NCI-H1092 treated with DMSO at 0.1 percent for 48 hours (cell line): ENCODE measurements at places on chromosomes 11 and 22.

DNA sequence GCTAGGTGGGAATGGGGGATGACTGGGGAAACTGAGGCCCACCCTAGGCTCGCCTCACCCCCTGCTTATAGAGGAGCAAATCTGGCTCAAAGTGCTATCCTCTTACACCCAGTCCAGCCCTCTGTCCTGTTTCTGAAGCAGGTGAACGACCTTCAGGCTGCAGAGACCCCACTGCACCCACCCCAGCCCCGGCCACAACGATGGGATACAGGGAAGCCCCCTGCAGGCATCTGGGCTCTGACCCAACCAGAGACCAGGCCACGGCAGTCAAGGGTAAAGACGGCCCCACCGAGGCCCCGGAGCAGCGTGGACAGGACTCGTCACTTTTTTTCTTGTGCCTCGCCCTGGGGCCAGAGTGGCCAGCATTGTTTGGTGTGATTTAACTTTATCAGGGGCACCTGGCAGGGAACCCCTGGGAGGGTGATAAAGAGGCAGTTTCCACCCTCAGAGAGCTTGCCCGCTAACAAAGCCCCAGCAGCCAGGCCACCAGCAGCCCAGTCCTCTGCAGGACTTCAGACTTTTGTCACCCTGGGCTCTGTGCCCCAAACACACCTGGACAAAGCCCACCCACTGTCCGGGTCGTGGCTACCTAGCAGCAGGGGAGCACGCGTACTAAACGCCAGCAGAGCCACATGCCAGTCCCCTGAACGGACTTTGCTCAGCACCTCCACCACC, 612.6 kb downstream of the TBC1D22A start:
- DNase-seq = no peak

- no peak for DNase-seq
These were observed 10.6 kb downstream of the STT3A start for GRCh38 chr11:125603207-125603606.

- no peak for DNase-seq
These were observed 37.4 kb downstream of the SMIM38 start for GRCh38 chr11:69193151-69193550.

GRCh38 chr11:134317103-134317502, 14.7 kb upstream of the GLB1L2 start:
- no peak for DNase-seq

- DNase-seq = no peak
These were observed 90.8 kb downstream of the RNF169 start for GRCh38 chr11:74839446-74839845.

GRCh38 chr11:111382451-111382850, 3.4 kb upstream of the POU2AF1 start:
- no peak for DNase-seq

- DNase-seq = peak; percentile 20
These were observed 403.6 kb downstream of the TBC1D22A start for GRCh38 chr22:47166033-47166404.

DNA sequence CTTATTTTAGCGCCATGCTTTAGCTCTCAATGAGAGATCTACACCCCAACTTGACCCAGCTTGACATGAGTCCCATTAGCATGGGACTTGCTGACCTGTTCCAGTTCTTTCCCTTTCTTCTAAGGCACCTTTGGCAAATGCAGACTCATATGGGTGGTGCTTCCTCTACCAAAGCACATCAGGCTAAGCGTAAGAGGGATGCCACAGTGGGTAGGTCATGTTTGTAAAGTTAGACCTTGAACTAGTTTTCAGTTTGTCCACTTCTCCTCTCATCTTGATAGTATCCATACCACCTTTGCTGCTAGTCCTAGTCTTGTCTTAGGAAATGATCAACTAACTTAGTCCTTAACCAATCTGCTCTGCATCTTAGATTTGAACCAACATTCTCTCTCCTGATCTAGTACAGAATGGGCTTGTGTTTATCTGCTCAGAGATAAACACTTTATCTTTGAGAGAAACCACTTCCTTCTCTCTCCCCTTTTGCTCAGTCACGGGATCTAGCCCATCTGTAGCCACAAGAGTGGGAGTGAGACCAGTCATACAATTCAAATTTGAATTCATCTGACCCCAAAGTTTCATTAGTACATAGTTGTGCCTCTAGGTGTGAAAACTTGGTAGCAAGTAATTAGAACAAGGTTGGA, 72.1 kb upstream of the CD44 start:
- DNase-seq = no peak

GRCh38 chr11:6111673-6112072, 4.2 kb downstream of the OR56B4 start:
- no peak for DNase-seq
